IMR-90 (cell line): ENCODE measurements at places on chromosomes 6 and 20.

DNA sequence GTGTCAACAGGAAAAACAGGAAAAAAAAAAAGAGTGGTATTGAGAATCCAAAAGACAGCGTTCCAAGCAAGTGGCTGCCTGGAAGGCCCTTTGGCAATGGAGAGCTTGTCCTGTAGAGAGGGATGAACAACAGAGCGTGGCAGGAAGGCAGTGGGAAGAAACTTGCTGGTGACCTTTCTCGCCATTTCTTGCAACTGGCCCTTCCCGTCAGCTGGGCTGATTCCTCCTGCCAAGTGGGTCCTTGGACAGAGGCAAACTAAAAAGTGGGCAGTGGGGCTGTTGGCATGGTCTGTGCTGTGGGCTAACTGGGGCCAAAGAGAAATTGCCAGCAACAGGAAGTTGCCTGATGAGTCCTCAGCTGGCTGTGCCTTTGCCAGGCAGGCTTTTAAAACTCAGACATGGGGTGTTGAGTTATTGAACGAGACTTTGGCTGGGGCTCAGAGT lies 43.9 kb upstream of the CLDN20 start:
- no peak for DNase-seq

DNA sequence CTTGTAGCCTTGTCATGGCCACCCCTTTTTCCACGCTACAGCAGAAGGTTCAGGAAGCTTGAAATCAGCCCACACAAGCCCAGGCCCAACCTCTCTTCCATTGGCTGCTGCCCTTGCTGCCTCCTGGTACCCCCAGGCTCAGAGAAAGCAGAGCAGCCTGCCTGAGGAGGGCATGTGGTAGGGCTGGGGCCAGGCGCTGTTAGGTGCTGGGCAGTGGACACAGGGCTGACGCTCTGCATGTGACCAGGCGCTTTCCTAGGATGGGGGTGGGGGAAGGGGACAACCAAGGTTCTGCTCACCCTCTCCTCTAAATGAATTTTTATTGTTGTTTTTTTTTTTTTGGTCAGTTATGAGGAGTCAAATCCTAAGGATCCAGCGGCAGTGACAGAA lies 36.3 kb upstream of the ID1 start:
- DNase-seq, result no peak

DNA sequence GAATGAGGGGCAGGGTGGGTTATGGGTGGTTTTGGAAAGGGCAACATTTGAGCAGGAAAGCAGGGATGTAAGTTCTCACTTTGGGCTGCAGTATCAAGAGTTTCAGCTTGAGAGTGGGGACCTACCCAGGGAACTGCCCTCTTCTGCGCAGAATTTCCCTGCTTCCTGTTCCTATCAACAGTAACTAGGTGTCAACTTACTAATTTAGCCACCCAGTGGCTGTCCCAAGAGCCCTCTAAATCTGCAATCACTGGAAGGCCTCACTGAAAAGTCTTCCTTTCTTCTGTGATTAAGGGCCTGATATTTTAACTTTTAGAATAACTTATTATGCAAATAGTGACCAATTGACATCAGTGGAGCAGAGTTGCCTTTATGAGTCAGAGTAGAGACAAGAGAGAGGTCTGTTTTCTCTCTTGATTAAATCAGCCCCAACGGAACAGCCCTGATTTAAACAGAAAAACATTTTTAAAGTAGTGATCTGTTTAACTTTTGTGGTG lies 118.2 kb upstream of the RIPOR2 start:
- DNase-seq, result peak; percentile 88

DNA sequence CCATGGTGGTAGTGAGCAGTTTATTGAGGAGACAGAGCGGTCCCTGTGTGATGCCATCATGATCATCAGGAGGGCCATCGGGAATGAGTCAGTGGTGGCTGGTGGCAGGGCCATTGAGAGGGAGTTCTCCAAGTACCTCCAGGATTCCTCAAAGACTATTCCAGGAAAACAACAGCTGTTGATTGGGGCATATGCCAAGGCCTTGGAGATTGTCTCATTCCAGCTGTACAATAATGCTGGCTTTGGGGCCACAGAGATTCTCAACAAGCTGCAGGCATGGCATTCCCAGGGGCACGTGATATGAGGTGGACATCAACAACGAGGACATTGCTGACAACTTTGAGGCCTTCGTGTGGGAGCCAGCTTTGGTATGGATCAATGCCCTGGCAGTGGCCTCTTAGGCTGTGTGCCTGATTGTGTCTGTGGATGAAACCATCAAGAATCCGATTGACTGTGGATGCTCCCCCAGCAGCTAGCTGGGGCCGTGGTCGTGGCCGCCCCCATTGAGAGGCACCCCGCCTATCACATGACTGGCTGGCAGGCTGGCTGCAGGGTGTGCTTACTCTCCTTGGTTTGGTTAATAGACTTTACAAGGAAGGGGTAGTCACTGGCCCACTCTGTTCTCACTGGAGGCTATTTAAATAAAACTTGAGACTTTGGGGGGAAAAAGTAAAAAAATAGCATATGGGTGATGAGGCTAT lies 16.7 kb downstream of the RAET1E start:
- DNase-seq, result no peak

DNA sequence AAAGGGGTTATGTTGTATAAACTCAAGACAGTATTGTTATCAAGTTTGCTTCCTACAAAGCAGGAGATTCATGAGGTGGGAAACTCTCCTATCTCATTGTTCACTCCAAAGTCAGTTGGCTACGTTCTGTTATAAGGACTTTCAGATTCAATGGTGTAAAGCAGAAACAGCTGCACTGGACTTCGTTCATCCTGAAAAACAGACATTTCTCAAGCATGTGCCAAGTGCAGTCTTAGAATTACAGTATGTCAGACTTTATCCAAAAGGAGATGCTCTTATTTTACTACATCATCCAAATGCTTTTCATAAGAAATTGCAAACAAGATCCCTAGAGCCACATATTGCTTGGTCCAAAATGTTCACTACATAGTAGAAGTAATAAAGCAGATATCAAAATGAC lies 14.9 kb downstream of the COL21A1 start:
- DNase-seq, result no peak

DNA sequence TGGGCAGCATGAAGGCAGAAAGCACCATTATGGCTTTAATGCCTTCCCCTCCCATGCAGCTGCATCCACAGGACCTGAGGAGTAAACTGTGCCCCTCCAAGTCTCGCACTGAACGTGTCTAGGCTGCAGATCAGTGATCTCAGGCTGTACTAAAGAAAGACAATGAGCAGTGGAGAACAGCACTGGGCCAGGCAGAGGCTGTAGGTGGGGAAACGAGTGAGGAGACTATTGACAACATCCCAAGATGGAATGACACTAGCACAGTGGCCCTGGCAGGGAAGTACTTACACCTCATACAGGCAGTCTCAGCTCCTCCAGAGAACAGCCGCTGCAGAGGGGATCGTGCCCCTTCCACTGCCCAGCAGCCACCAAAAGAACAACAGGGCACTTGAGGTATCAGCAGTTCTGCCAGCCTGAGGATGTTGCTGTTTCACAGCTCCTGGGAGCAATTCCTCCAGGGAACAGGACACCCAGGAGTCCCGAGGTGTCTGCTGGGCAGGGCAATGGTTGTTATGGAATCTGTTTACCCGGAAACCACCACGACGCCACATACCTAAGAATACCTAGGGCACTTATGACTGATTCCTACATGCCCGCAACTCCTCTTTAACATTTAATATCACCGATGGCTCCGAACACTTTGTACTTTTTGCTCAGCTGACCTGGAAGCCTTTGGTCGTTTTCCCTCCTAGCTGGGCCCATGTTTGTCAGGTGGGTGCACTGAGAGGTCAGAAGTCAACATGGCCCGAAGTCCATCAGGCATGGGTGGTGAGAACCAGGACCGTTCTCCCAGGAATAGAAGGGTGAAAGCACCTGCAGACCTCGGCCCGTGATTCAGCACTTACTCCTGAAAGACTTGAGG lies 79.1 kb downstream of the SLC22A23 start:
- DNase-seq, result peak; percentile 39

DNA sequence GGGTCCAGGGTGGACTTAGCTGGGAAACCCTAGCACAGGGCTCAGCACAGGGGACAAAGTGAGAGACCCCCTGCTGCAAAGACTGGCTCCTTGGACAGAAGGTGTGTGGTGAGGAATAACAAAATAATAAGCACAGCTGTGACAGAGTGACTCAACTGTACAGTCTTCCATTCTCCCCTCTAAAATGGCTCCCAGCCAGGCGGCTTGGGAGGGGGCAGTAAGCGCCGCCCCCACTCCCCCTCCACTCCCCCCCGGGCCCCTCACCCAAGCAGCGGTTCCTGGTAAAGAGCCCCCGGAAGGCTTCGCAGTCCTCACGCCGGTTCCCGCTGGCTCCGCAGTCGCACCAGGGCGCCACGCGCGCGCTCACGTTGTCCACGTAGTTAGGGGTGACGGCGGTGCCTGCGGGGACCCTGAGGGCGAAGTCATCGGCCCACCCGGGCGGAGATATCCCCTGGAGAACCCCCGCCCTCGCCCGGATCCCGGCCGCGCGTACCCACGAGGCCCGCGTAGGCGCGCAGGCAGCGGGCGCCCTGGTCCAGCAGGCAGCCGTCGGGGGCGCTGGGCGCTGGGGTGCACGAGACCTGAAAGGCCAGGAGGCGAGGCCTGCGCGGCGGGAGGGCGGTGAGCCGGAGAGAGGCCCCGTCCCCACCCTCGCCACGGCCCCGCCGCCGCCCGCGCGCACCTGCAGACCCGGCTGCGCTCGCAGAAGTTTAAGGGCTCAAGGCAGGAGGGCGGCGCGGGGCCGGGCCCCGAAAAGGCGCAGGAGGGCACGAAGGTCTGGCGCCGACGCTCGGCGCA lies 2.7 kb downstream of the GFRA4 start:
- DNase-seq, result no peak

DNA sequence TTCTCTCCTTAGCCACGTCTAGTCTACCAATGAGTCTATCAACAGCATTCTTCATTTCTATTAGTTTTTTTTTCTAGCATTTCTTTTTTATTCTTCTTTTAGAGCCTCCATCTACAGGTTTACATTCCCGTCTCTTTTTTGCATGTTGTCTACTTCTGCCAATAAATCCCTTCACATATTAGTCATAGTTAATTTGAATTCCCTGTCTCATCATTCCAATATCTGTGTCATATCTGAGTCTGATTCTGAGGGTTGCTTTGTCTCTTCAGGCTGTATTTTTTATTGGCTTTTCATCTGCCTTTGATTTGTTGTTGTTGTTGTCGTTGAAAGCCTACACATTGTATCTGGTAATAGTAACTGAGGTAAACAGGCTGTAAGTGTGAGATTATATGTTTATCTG lies 104.6 kb downstream of the HMGCLL1 start:
- peak; percentile 10 for DNase-seq

DNA sequence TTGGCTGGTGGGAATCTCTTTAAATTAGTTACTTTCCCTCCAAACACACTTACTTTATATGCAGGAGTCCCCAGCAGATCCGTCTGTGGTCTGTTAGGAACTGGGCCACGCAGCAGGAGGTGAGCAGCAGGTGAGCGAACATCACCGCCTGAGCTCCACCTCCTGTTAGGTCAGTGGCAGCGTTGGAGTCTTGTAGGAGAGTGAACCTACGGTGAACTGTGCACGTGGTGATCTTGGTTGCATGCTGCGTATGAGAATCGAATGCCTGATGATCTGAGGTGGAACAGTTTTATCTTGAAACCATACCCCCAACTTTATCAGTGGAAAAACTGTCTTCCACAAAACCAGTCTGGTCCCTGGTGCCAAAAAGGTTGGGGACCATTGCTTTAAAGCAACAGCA lies 5.0 kb downstream of the SERPINB6 start:
- DNase-seq, result no peak

DNA sequence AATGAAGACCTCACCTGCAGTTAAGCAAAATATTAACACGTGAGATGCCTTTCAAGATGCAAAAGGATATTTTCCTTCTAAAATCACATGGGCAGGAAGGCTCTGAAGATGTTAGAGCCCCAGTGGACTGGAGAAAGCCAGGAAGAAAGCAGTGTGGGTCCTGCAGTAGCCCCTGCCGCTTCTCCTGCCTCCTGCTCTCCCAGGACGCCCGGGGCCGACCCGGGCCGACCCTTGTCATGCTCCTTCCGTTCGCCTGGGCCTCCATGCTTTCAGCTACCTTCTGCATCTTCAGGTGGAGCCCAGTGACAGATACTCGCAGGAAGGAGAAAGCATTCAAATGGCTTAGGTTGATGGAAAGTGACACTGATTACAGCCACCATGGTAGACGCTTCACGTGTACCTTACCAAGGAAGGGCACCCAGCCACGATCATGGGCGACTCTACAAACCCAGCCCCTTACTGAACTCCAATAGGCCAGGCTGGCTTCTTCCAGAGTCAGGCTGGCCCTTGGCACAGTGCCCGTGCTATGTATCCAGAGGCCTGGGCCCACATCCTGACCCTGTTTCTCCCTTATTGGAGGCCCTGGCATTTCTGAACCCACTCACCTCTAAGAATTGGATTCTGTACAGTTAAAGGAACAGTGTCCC lies 69.0 kb downstream of the TCP11 start:
- no peak for DNase-seq

- no peak for DNase-seq
Measured at GRCh38 chr6:143000811-143001210, 55.8 kb upstream of the HIVEP2 start.

DNA sequence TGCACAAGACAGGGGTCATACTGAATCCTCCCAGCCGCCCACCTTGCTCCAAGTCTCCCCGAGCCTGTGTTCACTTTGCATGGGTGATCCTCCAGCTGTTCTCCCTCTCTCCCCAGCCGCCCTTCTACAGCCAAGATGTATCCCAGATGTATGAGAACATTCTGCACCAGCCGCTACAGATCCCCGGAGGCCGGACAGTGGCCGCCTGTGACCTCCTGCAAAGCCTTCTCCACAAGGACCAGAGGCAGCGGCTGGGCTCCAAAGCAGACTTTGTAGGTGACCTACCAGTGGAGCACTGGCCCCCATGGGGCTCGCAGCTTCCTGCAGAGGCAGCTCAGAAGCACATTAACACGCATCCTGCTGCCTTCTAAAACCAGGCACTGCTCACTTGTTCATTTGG lies 14.6 kb upstream of the IFT52 start:
- DNase-seq, result no peak

GRCh38 chr6:158711264-158711663 lies 61.4 kb downstream of the SYTL3 start:
- peak; percentile 87 for DNase-seq

- no peak for DNase-seq
Measured at GRCh38 chr20:33465481-33466302, 22.1 kb upstream of the SNTA1 start.

GRCh38 chr6:105799056-105799455 lies 287.1 kb upstream of the PRDM1 start:
- DNase-seq, result no peak

- no peak for DNase-seq
Measured at GRCh38 chr20:52318651-52319050, 127.1 kb upstream of the ZFP64 start.

GRCh38 chr20:33785503-33785902 lies 25.6 kb upstream of the CHMP4B start:
- no peak for DNase-seq
